ENCODE measurements at places on chromosomes 16 and 17.

- H3K4me3 ChIP-seq, result no peak overlapping the region
- no peak overlapping the region for H3K27ac ChIP-seq
- H3K36me3 ChIP-seq, result no peaks in the 10 kb centered on the region
- H3K4me1 ChIP-seq, result peaks cover 15% of the 10 kb centered on the region
- DNase-seq, result no peak
These were observed 10.0 kb downstream of the PITPNC1 start for GRCh38 chr17:67386965-67387551.

DNA sequence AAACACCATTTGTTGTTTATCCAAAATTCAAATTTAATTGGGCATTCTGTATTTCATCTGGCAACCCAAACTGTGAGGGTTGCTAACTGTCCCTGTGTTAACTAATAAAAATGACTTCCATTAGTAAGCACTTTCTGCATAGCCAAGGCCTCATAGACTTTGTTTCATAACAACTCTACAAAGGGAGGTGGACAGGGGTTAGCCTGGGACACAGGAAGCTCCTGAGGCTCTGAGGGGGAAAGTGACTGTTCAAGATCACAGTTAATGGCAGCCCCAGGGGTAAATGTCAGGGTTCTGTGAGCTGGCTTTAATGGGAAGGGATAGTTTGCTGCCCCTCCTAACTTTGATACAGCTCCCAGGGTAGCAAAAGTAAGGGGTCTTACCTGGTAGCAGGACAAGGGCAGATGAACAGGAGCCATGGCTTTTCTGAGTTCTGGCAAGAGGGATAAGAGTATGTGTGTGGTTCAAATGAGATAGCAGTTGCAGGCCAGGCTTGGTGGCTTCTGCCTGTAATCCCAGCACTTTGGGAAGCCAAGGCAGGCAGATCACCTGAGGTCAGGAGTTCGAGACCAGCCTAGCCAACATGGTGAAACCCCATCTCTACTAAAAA lies 2.2 kb downstream of the HEATR9 start:
- H3K36me3 ChIP-seq, result peaks cover 3% of the 10 kb centered on the region
- no peak overlapping the region for H3K27ac ChIP-seq
- H3K4me1 ChIP-seq, result peaks cover 13% of the 10 kb centered on the region

DNA sequence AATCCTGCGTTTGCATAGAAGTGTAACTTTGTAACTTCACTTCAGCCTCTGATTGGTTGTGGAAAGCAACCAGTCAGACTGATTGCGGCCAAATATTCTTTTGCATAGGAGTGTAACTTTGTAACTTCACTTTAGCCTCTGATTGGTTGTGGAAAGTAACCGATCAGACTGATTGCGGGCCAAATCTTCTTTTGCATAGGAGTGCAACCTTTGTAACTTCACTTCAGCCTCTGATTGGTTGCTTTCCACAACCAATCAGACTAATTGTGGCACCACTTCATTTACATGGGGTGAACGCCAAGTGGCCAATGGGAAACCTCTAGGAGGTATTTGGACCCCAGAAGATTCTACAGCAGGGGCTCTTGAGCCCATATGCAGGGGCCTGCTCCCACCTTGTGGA lies 1.8 kb upstream of the TMEM98 start:
- peaks cover 4% of the 10 kb centered on the region for H3K36me3 ChIP-seq
- no peak overlapping the region for H3K4me3 ChIP-seq
- H3K4me1 ChIP-seq, result peaks cover 15% of the 10 kb centered on the region
- H3K27ac ChIP-seq, result no peak overlapping the region

DNA sequence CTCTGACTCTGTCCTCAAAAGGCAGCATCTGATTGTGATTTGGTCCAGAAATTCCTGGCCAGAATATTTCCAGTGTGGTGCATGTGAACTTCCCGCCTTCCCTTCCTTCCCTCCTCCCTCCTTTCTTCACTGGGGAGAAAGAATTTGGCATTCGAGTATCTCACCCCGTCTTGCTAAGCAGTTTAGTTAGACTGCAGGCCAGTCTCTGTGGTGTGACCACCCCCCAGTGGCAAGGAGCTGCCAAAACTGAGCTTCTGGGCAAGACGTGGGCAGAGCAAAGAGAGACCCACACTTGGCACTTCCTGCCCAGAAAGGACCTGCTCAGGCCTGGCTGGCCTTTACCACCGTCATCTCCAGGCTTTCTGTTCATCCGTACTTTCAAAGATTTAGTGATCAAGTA lies 36.4 kb downstream of the SNX20 start:
- no peak for DNase-seq
- no peaks in the 10 kb centered on the region for H3K27me3 ChIP-seq
- no peak overlapping the region for H3K4me3 ChIP-seq

DNA sequence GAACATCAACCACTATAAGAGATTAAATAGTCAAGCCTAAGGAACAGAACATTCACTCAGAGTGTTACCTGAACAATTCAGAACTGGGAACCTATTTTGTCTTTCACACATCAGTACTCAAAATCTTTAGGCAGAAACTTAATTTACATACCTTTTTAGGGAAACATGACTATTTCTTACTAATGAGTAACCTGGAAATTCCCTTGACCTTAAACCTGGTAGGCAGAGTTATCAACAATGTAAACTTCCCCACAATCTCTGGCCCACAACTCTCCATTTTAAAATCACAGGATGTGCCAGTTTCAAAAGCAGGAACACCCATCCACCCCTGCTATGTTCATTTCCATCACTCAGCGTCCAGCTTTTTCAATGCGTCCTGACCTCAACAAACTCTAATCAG lies 132.9 kb upstream of the ANKFN1 start:
- no peak overlapping the region for H3K27ac ChIP-seq
- H3K4me3 ChIP-seq, result no peak overlapping the region
- no peak for DNase-seq
- H3K27me3 ChIP-seq, result peaks cover 9% of the 10 kb centered on the region
- no peaks in the 10 kb centered on the region for H3K36me3 ChIP-seq
- H3K4me1 ChIP-seq, result no peaks in the 10 kb centered on the region

- peaks cover 10% of the 10 kb centered on the region for H3K4me1 ChIP-seq
- H3K36me3 ChIP-seq, result no peaks in the 10 kb centered on the region
- no peak for DNase-seq
These were observed 97.4 kb downstream of the VAT1L start for GRCh38 chr16:77885571-77886295.

GRCh38 chr16:55562936-55563335 lies 3.5 kb upstream of the CAPNS2 start:
- no peak for DNase-seq
- H3K27ac ChIP-seq, result no peak overlapping the region
- H3K4me3 ChIP-seq, result no peak overlapping the region
- H3K36me3 ChIP-seq, result peaks cover 8% of the 10 kb centered on the region

- peaks cover 33% of the 10 kb centered on the region for H3K4me1 ChIP-seq
- peak overlapping the region; percentile 52 for H3K27ac ChIP-seq
- H3K4me3 ChIP-seq, result peak overlapping the region; percentile 85
- H3K27me3 ChIP-seq, result peaks cover 32% of the 10 kb centered on the region
- DNase-seq, result peak; percentile 84
- H3K36me3 ChIP-seq, result no peaks in the 10 kb centered on the region
These were observed 29.7 kb downstream of the DCAKD start for GRCh38 chr17:45021607-45022287.

DNA sequence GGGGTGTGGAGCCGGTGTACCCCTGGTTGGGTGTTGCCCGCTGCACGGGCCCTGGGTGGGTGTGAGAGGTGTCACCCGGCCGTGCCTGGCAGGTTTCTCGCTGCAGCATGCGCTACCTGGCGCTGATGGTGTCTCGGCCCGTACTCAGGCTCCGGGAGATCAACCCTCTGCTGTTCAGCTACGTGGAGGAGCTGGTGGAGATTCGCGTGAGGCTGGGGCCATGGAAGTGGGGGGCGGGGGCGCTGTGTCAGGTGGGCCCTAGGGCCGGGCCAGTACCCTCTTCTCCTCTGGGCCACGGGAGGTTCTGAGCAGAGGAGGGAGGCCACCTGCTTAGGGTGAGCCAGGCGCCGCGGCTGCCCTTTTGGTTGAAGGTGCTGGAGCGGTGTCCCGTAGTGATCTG lies 13.4 kb downstream of the DEF8 start:
- no peak overlapping the region for H3K27ac ChIP-seq
- DNase-seq, result no peak
- H3K4me3 ChIP-seq, result no peak overlapping the region
- no peaks in the 10 kb centered on the region for H3K4me1 ChIP-seq
- H3K27me3 ChIP-seq, result no peaks in the 10 kb centered on the region

DNA sequence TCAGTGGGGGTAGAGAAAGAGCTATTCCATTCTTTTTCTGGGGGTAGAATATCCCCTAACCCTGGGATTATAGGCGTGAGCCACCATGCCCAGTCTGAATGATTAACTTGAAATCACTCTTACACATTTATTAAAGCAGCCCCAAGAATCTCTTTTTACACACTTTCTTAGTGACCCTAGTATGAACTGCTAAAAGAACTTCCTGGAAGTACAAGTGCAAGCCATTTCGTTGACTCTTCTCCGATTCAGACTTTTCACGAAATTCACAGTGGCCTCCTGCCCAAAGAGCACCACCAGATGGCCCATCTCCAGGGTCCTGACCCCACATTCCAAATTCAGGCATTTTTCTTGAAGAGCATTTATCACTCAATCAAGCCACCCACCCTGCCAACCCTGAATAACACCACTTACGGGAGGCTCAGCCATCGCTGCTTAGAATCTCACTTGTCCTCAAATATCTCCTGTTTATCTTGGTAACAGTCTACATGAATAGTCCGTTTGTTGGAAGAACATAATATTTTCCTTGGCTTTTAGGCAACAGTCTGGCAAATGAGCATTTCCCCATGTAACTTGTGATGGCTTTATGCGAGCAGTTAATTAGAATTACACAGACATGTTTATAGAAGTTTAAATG lies 28.0 kb downstream of the ZNF423 start:
- peak overlapping the region; percentile 53 for H3K4me3 ChIP-seq
- H3K27me3 ChIP-seq, result no peaks in the 10 kb centered on the region
- H3K27ac ChIP-seq, result peak overlapping the region; percentile 37
- H3K4me1 ChIP-seq, result peaks cover 66% of the 10 kb centered on the region
- peaks cover 9% of the 10 kb centered on the region for H3K36me3 ChIP-seq
- no peak for DNase-seq

DNA sequence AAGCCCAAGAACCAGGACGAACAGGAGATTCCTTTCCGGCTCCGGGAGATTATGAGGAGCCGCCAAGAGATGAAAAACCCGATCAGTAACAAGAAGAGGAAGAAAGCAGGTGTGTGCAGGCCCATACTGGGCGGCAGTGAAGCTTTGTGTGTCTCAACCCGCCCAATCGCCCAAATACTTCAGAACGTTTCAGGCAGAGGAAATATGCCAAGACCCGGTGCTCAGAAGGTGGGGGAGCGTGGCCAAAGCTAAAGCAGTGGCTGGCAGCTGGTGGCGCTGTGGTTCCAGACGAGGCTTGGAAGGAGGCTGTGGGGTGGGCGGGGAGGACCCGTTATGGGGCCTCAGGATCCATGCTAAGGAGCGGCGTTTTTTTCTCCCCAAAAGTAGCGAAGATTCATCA lies 1.2 kb downstream of the CCDC137 start:
- H3K27me3 ChIP-seq, result no peaks in the 10 kb centered on the region
- H3K4me1 ChIP-seq, result peaks cover 17% of the 10 kb centered on the region

GRCh38 chr17:34318474-34318873 lies 761 bp upstream of the CCL8 start:
- no peak for DNase-seq
- H3K36me3 ChIP-seq, result no peaks in the 10 kb centered on the region
- H3K4me3 ChIP-seq, result no peak overlapping the region
- H3K27me3 ChIP-seq, result peaks cover 9% of the 10 kb centered on the region
- no peaks in the 10 kb centered on the region for H3K4me1 ChIP-seq

GRCh38 chr17:64020056-64020766 lies at the start of gene ICAM2:
Gene ICAM2 (minus strand): TSS chr17:64020633. CDS start chr17:64006691, 13,942 bp downstream.
- peak; percentile 44 for DNase-seq
- H3K27ac ChIP-seq, result no peak within 1 kb of the TSS
- no peaks in the 10 kb centered on the region for H3K36me3 ChIP-seq
- peaks cover 6% of the 10 kb centered on the region for H3K27me3 ChIP-seq
- H3K4me3 ChIP-seq, result peak within 1 kb of the TSS; percentile 44
- H3K4me1 ChIP-seq, result peaks cover 9% of the 10 kb centered on the region

GRCh38 chr17:61253937-61254574 lies 145.6 kb upstream of the TBX2 start:
- H3K27ac ChIP-seq, result no peak overlapping the region
- no peak for DNase-seq
- H3K27me3 ChIP-seq, result no peaks in the 10 kb centered on the region
- peaks cover 4% of the 10 kb centered on the region for H3K36me3 ChIP-seq

DNA sequence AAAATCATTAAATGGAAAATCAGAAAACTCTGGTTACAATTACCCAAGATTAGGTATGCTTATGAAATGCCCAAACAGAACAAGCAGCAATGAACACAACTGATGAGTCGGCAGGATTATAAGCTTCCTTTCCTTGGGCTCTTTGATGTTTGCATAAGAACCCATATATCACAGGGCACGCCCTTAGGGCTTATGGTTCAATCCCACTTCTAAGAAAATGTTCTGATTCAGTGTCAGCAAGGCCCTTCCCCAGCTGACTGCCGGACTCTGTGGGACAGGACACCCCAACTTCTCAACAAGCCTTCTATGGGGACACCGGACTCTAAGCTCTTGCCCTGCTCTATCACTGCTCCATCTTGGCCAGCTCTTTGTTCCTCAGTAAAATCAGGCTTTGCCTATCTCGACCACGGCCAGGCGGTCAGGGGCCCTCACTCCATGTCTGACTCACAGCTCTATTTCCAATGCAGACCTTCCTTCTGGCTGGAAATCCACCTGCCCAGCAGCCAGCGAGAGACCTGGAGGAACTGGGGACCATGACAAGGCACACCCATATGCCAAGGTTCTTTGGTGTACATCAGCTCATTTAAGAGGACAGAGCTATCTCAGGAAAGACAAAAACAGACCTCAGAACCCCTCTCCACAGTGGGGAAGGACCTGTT lies 26.8 kb downstream of the LITAFD start:
- H3K4me1 ChIP-seq, result no peaks in the 10 kb centered on the region
- H3K4me3 ChIP-seq, result no peak overlapping the region
- H3K27me3 ChIP-seq, result no peaks in the 10 kb centered on the region

GRCh38 chr17:36602924-36603384 lies 1.6 kb downstream of the MRM1 start:
- H3K4me1 ChIP-seq, result peaks cover 34% of the 10 kb centered on the region
- no peak for DNase-seq
- no peaks in the 10 kb centered on the region for H3K36me3 ChIP-seq
- H3K4me3 ChIP-seq, result peak overlapping the region; percentile 90
- peak overlapping the region; percentile 69 for H3K27ac ChIP-seq

DNA sequence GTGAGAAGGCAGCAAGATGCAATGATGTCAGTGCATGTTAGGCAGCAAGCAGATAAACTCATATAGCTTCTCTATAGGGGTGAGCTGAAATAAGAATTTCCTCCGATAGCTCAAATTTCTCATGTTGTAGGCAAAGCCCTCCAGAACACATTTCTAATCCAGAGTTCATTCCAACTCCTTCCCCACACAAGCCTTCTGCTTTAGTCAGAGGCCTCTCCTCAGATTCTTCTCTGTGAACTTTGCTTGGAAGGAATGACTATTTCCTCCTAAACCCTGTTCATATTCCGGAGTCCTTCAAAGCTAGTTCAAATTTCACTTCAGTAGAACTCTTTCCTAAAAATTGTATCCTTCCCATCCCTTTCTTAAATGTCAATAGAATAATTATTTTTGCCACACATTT lies 144.8 kb downstream of the KCNJ2 start:
- H3K4me3 ChIP-seq, result no peak overlapping the region
- H3K27me3 ChIP-seq, result no peaks in the 10 kb centered on the region
- no peak for DNase-seq
- no peaks in the 10 kb centered on the region for H3K4me1 ChIP-seq
